ENCODE measurements at places on chromosomes 2 and 18.

DNA sequence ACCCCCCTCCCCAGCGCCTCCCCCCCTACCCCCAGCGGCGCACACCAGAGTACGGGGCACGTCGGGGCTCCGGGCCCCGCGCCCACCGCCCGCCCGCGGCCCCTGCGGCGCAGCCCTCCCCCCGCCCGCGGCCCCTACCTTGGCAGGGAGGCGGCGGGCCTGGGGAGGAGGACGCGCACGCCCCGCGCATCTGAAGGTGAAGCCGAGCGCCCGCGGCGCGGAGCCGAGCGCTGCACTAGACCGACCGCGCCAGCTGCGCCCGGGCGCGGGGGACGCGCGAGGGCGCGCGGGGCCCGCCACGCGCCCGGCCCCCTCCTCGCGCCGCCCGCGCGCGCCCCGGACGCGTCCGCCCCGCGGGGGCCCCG lies at the start of gene ZNF516:
ZNF516 (minus strand) TSS at position 237 of the 365 bp plus-strand sequence. CDS start 52,188 bp downstream, outside the sequence.
- peak; percentile 75 for DNase-seq

- no peak for DNase-seq
Observed at GRCh38 chr2:149492923-149493322, 94.7 kb downstream of the MMADHC start.

DNA sequence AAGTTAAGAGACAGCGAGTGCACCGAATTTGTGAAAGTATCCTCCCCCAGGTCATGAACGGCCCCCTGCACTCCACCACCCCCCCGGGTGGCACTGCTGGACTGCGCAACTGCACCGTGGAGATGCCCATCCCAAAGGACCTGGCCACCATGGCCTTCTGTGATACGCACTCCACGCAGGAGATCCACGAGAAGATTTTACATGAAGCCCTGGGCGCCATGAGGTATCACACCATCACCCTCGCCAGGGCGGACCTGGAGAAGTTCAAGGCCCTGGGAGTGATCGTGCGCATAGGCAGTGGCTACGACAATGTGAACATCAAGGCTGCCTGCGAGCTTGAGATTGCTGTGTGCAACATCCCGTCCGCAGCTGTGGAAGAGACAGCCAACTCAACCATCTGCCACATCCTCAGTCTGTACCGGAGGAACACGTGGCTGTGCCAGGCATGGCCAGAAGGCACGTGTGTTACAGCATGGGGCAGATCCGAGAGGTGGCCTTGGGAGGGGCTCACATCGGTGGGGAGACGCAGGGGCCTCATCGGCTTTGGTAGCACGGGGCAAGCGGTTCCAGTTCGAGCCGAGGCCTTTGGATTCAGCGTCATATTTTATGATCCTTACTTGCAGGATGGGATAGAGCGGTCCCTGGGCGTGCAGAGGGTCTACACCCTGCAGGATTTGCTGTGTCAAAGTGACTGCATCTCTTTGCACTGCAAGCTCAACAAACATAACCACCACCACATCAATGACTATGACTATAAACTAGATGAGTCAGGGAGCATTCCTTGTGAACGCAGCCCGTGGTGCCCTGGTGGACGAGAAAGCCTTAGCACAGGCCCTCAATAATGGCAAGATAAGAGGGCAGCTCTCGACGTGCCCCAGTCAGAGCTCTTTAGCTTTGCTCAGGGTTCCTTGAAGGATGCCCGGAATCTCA lies 290.8 kb upstream of the MC4R start:
- DNase-seq: no peak

DNA sequence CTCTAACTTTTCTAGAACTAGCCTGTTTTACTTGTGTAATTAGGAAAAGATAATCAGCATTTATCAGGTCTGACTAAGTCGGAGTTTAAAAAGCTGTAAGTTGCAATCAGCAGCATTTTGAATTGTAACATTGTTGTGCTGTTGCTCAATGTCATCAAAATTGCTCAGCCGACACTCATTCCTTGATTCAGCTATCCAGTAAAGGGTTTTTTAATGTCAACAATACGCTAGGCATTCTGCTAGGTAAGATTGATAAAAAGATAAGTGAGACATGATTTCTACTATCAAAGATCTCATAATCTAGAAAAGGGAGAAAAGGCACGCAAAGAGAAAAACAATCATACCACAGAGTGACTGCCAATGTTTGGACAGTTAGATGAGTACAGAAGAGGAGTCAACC lies 327.1 kb upstream of the CDH2 start:
- no peak for DNase-seq

GRCh38 chr18:58637946-58638345 lies 9.1 kb upstream of the ALPK2 start:
- no peak for DNase-seq

DNA sequence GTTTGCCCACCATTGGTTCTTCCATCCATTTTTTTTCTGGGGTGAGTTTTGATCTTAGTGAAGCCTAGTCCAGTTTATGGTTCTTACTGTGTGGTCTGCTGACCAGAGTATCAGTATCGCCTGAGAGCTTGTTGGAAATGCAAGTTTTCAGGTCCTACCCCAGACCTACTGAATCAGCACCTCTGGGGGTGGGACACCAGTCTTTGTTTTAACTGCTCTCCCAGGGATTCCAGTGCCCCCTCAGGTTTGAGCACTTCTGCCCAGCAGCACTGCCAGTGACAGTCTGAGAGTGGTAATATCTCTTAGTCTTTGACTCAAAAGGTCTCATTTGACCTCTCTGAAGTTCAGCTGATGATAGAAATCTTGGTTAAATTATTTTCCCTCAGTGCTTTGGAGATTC lies 269.3 kb downstream of the ALPK2 start:
- no peak for DNase-seq

- peak; percentile 50 for DNase-seq
Observed at GRCh38 chr2:227033471-227034148, 130.4 kb downstream of the COL4A4 start.

- DNase-seq: no peak
Observed at GRCh38 chr2:215059724-215060123, 78.7 kb downstream of the ABCA12 start.

GRCh38 chr2:135279209-135279608 lies 227.1 kb downstream of the RAB3GAP1 start:
- DNase-seq: no peak

GRCh38 chr2:170369894-170370293 lies 191.9 kb downstream of the MYO3B start:
- DNase-seq: no peak

- DNase-seq: no peak
Observed at GRCh38 chr2:192888109-192888508, 693.4 kb upstream of the TMEFF2 start.

DNA sequence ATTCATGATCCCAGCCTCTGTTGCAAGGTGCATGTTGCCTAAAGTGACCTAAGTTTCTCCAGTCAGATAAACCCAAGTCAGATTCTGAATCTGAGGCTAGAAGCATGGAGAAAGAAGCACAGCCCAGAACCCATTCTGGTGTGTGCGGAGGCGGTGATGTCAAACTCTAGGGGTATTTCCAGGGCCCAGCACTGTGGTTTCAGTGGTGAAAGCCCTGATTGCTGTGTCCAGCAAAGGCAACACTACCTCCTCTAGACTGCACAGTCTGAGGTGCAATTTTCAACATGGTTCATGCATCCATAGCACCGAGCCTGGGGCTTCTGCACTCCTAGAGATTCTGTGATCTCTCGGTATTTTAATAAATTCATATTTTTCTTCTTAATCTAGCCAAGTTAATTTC lies 264.8 kb upstream of the KLHL29 start:
- no peak for DNase-seq

- no peak for DNase-seq
Observed at GRCh38 chr2:48069769-48070168, 163.5 kb upstream of the FBXO11 start.

DNA sequence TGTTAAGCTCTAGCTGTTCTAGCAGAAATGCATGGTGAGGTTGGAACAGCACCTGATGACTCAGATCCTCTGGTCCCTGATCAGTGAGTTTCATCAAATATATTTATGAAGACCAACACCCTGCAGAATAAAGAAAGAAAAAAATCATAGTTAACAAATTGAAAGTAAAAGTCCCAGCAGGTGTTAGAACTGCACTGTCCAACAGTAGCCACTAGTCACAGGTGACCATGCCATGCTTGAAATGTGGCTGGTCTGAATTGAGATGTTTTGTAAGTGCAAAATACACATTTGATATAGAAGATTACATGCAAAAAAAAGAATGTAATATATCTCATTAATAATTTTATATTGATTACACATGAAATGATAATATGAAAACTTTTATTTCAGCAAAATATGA lies 1010.7 kb upstream of the ZEB2 start:
- DNase-seq: no peak

DNA sequence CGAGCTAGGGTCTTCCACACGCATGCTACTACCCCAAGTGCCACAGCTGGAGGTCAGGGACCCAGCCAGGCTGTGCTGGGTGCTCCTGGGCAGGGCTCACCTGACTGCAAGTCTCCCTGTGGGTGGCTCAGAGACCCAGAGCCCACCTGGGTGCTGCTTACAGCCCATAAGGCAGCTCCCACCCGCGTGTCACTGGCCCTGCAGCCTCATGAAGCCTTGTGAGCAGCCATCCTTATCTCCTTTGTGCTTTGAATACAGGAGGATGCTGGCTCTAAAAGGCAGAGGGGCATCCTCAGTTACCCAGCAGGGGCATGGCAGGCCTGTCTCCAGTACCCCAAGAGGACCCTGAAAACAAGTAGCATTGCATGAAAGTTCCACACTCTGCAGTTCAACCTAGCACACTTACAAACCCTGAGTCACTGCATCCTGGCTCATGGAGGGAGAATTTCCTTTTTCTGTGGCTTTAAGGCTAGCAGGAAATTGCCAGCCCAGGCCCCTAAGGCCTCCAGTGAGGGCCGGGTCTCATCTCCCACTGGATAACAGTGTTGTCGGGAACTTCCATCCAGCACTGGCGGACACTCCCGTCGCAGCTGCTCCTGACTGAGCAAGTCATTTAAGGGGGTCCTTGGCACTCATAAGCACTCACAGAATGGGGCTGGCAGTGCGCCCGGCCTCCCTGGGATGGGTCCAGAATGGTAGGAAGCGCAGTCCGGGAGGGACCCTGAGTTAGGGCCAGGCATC lies 137.1 kb downstream of the RPIA start:
- peak; percentile 48 for DNase-seq

DNA sequence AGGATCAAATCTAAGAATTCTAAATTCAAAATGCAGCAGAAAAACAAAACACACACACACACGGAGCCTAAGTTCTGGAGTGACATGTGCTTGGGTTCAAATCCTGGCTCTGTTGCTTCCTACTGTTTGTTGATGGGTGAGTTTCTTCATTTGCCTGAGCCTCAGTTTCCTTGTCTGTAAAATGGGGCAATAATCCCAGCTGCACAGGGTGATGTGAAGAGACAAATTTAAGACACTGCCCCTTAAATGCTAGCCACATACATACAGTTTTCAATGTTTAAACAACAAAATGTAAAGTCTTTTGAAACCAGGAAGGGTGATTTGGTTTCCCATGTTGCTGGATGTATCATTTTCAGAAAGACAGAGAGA lies 943 bp upstream of the GPR17 start:
- DNase-seq: no peak

DNA sequence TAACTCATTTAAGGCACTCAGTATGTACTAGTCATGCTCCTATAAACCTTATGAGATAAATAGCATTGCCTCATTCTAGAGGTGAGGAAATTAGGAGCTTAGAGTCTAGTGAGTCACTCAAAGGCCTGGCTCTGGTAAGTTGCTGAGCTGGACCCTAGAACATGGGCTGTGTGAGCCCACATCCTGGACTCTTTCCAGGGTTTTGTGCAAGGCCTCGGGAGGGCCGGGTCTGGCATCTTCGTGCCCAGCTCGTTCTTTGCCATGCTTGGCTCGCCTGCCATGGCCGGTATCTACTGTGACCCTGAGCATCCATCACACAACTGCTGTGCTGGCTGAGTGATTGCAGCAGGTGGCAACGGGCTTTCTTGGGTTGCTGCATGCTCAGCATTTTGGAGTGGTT lies 168.0 kb downstream of the LPIN1 start:
- DNase-seq: no peak

GRCh38 chr2:150491943-150492342 lies 4.5 kb upstream of the RND3 start:
- DNase-seq: no peak

GRCh38 chr2:95059656-95060370 lies 34.3 kb downstream of the MAL start:
- DNase-seq: no peak

DNA sequence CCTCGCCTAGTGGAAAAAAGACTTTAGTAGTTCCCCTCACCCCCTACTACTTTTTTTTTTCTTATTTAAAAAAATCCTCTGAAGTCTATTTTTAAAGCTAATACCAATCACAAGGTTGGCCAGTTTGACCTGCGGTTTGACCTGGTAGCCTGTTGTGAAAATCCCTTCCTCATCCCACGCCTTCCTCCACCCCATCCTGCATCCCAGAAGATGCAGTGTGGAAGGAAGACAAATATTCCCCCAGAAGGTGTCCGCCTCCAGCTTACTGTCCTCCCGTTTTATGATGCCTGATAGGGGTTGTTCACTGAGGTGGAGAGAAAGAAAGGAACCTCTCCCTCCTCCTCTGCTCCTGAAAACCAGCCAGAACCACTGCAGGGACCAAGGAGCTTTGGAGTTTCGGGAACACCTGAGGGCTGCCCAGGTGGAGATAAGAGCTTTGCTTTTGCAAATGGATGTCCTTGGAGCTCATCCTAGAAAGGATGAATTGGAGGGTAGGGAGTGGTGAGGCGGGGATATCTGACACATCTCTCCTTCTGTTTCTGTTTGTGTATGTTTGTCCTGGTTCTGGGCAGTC lies 909 bp downstream of the ATP6V1C2 start:
- no peak for DNase-seq

DNA sequence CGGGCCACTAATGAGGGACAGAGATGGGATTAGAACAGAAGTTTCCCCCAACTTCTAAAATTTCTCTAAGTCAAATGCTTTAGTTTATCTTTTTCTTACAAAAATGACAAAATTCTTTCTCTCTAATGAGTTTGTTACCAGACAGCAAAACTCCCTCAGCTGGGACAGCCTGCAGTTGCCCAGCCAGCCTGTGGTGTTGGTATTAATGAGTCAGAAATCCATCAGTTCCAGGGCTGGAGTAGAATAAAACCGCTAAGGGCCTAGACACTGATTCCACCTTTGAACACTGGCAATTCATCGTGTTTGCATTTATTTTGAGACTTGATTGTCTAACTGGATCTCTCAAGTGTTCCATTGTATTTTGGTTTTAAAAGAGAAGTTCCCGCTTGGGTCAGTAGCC lies 38.3 kb upstream of the SMAD2 start:
- no peak for DNase-seq

Data from lower lobe of right lung (tissue), 2 donors.